ENCODE measurements at places on chromosomes 5 and 9. TPM values are rescaled to one million over a fixed set of nuclear protein-coding genes. Genes with fewer than 3 reads are reported as not detected.

The DBH gene
- 1.2 TPM for total RNA-seq

The GLRX gene
- total RNA-seq: 63.9 TPM

The HCN1 gene
- not detected for total RNA-seq

DNA sequence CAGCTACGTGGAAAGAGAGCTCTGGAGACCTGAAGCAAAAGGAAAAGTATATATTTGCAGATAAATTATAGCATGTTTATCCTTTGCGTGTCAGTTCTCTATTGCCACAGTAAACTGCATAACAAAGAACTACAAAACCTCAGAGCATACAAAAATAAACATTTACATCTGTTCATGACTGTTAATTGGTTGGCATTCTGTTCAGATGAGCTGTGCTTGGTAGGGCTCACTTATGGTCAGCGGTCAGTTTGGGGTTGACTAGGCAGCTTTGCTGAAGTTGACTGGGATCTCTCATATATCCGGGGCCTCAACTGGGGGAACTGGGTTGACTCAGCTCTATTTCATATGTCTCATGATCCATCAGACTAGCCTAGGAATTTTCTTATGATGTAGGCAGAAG is 257.7 kb downstream of the TLE1 start:
- DNase-seq: no peak

GRCh38 chr9:124254261-124254682 is 3.5 kb upstream of the NEK6 start:
- DNase-seq: no peak

DNA sequence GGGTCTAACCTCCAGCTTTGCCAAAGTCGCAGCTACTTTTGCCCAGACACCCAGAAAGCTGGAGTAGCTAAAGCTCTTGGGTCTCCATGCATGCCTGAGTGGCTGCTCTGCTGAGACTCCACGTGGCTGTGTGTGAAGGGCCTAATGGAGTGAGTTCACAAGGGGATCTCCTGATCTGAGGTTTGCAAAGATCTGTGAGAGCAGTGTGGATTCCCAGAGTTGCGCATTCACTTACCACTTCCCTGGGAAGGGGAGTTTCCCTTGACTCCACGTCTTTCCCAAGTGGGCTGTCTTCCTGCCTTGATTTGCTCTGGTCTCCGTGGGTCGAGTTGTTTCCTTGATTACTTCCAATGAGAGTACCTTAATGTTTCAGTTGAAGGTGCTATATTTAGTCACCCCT is 17.6 kb upstream of the CDKN2B start:
- no peak for DNase-seq

DNA sequence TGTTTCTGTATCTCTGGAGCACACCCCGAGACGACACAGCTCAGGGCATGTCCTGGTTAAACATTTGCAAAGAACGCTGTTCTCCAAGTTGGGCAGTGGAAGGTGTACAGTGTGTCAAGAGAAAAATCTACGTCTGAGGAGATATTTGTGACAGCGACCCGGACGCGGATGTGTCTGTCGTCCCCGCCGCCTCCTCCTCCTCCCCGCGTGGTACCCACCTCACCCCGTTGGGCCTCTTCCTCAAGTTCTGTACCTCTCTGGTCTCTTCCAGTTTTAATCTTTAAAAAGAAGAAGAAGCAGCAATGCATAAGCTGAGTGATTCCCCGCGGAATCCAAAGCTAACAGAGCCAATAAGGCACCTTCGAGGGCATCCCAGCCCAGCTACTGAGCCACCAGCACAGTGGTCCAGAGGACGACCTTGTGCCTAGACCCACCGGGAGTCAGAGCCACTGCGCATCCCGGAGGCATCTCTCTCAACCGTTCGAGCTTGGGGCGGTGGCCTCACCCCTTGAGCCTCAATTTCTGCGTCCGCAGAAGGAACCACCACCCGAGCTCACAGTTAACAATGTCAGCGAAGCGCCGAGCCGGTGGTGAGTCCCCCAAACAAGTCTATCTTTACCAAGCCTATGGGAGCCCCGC is 467 bp downstream of the C9orf78 start:
- DNase-seq: no peak

- no peak for DNase-seq
These were observed 1050.2 kb downstream of the CDH12 start for GRCh38 chr5:21802869-21803490.

DNA sequence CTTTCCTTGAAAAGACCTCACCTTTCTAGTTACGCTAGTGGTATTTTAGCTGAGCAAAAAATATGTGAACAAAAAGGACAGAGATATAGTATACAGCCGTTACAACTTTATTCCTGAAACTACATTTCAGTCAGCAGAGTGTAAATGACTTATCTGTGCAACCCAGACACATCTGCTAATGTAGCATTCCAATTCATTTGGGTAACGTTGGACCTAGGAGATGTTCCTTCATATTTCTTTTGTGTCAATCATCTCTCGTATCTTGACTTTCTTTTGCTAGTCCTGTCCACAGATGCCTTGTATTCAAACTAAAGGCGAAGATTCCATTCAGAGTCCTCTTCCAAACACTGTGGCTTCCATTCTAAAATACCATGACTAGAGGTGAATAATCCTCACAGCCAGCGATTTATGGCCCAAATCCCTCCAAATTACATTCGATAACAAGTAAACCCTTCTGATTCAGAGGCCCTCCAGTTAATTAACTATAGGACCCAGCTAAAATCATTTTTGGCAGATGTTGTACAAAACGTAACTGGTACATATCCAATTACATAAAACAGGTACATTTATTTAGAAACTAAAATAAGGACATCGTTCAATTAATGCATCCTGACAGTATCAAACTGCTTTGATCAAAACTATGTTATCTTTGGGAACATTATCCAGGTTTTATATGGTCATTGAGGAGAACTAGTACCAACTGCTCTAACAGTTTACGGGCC is 155.7 kb downstream of the DROSHA start:
- DNase-seq: no peak

DNA sequence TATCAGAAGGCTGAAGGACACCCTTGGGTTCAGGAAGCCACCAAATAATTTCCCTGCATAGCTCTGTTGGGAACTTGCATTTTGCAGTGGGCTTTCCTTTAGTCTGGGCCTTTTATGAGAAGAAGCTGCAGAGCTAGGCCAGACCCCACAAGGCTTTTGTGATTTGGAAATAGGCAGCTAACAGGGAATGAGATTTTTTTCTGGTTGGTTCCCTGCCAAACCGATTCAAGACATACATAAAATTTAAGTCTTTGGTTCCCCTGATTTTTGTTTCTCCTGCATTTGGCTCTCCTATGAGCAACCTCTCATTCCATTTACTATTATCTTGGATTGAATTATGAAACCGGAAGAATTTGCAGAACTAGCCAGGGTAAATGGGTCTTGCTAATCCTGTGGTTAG is 81.5 kb upstream of the PTCH1 start:
- DNase-seq: no peak

- no peak for DNase-seq
These were observed 671.1 kb downstream of the TAF11L14 start for GRCh38 chr5:18305288-18305924.

DNA sequence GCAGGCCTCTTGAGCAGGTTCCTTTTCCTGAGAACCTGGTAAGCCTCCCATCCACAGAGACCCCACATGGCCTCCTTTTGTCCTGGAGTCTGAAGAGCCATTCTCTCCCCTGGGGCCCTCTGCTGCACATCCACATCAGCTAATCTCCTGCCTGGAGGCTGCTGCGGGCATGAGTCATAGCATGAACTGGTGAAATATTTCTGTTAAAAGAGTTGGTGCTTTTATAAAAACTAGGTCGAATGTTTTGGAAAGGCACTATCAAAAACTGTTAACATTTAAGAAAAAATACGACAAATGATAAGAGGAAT is 399.4 kb downstream of the CTNND2 start:
- DNase-seq: no peak

DNA sequence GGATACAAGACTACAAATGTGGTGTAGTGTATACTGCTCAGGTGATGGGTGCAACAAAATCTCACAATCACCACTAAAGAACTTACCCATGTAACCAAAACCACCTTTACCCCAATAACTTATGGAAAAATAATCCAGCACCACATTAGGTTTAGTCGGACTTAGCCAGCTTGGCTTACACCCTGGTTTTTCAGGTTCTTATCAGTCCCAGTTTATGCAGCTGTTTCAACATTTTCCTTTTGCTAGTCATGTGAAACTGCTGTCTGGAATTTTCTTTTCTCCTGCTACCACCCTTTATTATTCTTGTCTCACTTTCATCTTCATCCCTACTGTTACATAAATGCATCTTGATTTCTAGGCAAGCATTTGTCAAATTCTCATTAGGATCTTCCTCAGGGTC is 51.5 kb downstream of the STK32A start:
- DNase-seq: no peak
